ENCODE measurements at places on chromosomes 4 and X.

- no peak for DNase-seq
Measured at GRCh38 chr4:47073647-47074046, 42.3 kb downstream of the GABRB1 start.

GRCh38 chr4:107966903-107967302 lies 22.8 kb upstream of the HADH start:
- DNase-seq: no peak

GRCh38 chrX:84320614-84321013 lies 132.6 kb upstream of the RPS6KA6 start:
- peak; percentile 32 for DNase-seq

DNA sequence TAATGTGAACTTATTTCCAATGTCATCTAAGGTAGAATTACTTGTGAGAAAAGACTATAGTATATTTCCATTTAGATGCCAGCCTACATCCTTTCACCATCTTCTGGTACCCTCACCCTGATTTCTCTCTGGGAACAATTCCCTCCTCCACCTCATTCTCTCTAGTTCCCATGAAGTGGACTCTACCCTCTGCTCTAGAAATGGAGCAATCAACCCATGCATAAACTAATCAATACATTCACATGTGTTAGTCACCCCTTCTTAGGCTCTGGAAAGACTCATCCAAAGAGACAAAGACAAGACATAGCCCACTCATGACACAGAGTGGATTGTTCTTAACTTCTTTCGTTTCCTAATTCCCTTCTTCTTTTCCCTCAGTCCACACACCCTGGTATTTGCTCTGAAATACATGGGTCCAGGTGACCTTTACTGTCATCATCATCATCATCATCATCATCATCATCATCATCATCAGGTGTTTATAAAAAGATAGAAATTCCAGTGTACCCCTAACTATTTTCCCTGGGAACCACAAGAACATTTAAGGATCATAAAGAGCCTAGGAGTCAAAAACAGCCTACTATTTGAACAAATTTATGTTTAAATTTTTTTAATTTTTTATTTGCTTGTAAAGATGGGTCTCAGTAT lies 298.9 kb upstream of the GALNT7 start:
- DNase-seq: no peak

DNA sequence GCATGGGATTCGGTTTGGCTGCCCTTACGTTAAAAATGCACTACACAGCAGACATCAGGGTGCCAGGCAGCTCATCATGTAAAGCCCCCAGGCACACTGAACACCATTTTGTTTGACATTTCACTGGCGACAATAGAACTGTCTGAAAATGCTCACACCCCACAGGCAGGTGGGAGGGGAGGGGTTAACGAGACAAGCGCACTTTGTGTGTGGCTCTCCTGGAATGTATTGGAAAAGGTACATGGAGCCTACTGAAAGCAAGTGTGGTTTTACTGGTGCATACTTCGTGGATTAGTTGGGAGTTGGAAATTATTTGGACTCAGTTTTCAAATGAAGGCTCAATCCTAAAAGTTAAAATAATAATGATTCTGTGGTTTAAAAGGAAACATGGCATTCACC lies 31.6 kb upstream of the PPARGC1A start:
- DNase-seq: no peak

- DNase-seq: no peak
Measured at GRCh38 chr4:108264693-108265092, 96.0 kb upstream of the LEF1 start.

GRCh38 chrX:53318766-53319353 lies 37.5 kb upstream of the IQSEC2 start:
- DNase-seq: no peak

DNA sequence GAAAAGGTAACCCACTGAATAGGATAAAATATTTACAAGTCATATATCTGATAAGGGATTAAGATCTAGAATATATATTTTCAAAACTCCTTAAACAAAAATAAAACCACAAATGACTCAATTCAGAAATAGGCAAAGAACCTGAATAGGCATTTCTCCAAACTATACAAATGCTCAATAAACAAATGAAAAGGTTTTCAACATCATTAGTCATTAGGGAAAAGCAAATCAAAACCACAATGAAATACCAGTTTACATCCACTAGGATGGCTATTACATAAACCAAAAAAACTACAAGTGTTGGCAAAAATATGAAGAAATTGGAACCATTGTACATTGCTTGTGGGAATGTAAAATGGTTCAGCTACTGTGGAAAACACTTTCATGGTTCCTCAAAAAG lies 167.0 kb upstream of the GALNT7 start:
- no peak for DNase-seq

GRCh38 chr4:52869196-52869595 lies 7.1 kb downstream of the RASL11B start:
- no peak for DNase-seq

GRCh38 chrX:121093011-121093410 lies 45.6 kb downstream of the GLUD2 start:
- DNase-seq: no peak

DNA sequence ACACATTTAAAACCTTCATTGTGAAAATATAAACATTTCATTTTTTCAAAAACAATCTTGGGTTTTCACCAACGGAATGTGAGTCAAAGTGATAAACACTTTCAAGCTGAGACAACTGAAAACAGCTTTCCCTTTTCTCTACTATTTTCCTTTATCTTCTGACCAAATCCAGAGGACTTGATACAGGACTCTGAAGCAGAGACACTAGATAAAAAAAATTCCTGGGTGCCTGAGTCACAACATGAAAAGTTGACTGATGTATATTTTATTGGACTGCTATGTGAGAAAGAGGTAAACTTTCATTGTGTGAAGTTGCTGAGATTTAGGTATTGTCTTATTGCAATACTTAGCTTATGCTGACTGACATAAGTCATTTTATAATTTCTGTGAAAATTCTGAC lies 411.2 kb downstream of the SPOCK3 start:
- no peak for DNase-seq

DNA sequence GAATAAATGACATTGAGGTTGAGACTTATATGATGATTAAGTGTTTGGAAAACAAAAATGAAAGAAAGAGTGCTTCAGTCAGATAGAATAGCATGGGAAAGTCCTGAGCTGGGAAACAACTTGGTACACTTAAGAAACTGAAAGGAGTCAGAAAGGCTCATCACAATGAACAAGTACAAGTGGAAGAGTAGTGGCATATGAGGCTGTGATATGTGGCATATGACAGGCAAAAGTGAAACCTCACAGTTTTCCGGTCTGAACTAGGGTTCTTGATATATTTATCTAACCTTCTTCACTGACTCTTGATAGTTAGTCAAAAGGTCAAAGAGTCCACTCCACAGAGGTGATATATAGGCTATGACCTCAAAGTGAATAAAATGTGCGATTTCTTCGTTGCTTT lies 537.1 kb upstream of the CXorf51A start:
- DNase-seq: no peak

GRCh38 chrX:124240422-124240821 lies 92.0 kb upstream of the TEX13D start:
- DNase-seq: no peak

DNA sequence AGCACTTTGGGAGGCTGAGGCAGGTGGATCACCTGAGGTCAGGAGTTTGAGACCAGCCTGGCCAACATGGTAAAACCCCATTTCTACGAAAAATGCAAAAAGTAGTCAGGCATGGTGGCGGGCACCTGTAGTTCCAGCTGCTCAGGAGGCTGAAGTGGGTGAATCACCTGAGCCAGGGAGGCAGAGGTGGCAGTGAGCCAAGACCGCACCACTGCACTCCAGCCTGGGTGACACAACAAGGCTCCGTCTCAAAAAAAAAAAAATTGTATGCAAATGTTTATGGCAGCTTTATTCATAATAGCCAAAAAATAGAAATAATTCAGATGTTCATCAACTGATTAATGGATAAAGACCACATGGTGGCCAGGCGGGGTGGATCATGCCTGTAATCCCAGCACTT lies 9.8 kb upstream of the NOCT start:
- no peak for DNase-seq
